Lung (tissue), 17 donors: ENCODE measurements at places on chromosomes 5 and 9.

- DNase-seq: no peak
Observed at GRCh38 chr5:9362600-9362999, 183.3 kb downstream of the SEMA5A start.

- no peak for DNase-seq
Observed at GRCh38 chr9:105309531-105309931, 65.1 kb downstream of the SLC44A1 start.

DNA sequence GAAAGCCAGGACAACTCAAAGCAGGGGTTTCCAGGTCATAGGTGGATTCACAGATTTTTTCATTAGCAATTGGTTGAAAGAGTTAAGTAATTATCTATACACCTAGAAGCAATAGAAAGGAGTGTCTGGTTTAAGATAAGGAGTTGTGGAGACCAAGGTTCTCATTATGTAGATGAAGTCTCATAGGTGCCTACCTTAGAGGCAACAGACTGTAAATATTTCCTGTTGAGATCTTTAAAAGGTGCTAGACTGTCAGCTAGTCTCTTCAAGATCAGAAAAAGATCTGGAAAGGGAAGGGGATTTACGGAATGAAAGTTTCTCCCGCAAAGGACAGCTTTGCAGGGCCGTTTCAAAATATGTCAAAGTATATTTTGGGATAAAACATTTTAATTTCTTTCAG is 603.4 kb downstream of the PTPRD start:
- DNase-seq: no peak

DNA sequence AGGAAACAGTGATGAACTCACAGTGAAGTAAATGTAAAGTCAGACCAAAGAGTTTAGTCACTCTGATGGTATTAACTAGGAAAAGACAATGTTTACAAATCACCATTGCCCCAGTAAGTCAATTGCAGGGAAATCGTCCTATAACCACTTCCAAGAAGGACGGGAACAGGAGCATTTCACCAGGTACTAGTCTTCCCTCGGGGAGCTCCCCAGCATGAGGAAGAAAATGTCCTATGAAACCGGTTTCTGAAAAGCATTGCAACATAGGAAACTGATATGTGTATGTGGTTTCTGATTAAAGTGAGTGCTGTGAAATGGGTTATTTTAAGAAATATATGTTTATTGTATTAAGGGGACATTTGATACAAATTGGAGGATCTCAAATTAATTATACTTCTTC is 626.7 kb upstream of the ADAMTS16 start:
- no peak for DNase-seq

DNA sequence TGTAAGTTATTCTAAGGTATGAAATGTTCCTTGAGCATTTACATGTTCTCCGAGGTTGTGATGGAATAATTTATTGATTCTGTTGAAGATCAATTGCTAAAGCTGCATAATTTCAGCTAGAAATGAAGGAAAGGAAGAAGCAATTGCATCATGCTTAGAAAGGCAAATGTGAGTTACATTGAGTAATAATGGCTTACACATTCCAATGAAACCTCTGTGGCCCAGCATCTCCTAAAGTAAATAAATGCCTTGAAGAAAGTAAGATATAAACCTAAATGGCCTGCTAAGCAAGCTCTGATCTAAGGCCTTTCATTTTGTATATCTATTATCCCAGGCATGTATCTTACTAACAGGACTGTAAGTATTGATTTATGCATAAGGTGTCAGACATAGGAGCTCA is 677.3 kb upstream of the RGMB start:
- no peak for DNase-seq

DNA sequence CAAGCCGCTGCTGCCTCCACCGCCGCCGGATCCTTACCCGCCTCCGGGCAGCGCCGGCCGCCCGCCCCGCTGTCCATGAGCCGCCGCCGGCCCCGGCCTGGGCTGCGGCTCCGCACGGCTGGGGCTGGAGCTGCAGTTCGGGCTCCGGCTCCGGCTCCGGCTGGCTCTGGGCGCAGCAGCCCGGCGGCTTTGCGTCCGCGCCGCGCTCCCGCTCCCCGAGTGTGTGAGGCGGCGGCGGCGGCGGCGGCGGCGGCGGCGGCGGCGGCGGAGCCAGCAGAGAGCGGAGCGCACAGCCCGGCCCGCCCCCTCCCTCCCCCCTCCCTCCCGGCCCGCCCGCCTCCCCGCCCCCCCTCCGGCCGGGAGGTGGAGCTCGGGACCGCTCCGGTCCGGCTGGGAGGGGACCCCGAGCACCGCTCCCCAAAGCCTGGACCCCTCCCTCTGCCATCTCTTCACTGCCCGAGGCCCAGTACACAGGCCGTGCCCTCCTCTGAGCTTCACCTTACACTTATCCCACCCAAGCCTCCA is at the start of gene PCDH1:
Gene PCDH1 (minus strand): TSS at position 225 of the 525 bp plus-strand sequence. CDS start 148 bp downstream, at position 77.
- DNase-seq: peak; percentile 49

DNA sequence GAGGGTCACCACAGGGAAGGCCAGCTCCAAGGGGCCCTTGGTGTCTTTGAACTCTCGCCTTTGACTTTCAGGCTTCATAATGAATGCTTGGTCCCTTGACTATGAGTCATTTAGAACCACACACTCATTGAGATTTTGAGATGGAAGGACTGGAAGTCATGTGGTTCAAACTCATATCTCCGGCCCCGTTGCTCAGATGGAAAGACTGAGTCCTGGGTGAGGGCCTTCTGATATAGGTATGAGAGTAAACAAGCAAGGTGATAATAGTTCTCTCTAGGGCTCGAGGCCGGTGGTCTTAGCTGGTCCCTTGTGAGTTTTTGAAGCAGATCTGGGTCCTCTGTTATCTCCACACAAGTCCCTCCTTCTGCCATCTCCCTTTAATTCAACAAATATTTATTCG is 210.6 kb downstream of the PAX5 start:
- DNase-seq: no peak

- no peak for DNase-seq
Observed at GRCh38 chr5:155342956-155343355, 329.4 kb downstream of the KIF4B start.
